Endothelial cell of umbilical vein (primary cell): ENCODE measurements at places on chromosomes 11 and 22.

GRCh38 chr11:74248469-74248868 lies 63.0 kb downstream of the P4HA3 start:
- no peak for DNase-seq

DNA sequence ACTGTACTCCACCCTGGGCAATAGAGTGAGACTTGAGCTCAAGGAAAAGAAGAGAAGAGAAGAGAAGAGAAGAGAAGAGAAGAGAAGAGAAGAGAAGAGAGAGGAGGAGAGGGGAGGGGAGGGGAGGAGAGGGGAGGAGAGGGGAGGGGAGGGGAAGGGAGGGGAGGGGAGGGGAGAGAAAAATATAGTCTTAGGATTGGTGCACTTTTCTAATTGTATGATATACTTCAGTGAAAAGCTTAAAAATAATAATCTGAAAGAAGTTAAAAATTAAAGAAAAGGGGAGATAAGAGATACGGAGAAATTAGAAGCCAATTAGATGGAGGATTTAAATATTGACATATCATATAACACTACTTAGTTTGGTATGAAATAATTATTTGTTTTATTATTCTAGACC lies 19.3 kb downstream of the OR52A5 start:
- no peak for DNase-seq

DNA sequence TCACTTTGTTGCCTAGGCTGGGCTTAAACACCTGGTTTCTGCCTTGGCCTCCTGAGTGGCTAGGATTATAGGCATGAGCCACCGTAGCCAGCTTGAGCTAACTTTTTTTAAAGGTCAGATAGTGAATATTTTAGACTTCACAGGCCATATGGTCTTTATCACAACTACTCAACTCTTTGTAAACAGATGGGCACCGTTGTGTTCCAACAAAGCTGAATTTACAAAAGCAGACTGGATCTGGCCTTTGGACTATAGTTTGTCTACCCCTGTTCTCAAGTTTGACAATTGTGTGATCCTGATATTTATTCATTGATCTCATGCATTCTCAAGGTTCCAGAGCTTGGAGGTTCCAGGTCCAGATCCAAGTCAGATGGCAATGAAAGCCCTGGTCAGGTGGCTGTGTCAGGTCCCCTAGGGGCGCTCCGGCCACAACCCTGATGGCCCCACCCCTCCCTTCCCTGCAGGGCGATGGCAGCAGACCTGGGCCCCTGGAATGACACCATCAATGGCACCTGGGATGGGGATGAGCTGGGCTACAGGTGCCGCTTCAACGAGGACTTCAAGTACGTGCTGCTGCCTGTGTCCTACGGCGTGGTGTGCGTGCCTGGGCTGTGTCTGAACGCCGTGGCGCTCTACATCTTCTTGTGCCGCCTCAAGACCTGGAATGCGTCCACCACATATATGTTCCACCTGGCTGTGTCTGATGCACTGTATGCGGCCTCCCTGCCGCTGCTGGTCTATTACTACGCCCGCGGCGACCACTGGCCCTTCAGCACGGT lies 15.8 kb downstream of the P2RY2 start:
- no peak for DNase-seq

DNA sequence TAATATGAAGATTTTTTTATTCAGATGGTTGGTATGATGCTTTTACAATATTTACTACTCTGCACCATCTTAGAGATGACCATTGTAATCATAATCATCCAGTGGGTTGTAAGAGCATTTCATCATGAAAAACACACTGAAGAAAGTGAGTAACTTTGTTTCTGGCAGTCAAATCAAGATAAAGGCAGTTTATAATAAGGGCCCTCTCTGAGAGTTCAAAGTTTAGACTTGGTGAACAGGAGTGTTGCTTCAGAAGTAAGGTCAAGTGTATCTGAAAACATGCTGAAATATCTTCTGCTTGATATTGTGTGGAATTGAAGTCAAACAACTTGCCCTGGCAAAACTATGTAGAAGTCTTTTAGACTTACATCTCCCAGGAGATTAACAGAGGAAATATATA lies 19.5 kb upstream of the MS4A8 start:
- DNase-seq, result no peak

DNA sequence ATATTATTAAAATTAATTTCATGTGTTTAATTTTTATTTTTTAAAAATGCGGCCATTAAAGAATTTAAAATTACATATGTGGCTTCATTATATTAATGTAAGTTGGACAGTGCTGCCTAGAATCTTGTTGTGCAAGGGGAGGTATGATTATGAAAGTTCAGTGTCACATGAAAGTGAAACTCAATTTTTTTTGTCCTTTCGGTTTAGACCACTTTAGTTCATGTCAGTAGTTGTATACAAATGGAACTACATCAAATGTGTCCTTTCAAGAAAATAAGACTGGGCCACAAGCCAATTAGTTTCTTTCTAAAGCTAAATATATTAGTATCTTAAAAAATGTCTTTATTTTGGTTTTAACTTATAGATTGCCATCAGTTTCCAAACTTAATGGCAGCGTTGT lies 35.7 kb downstream of the TBCEL start:
- no peak for DNase-seq
